ENCODE measurements at places on chromosomes 11 and 22.

DNA sequence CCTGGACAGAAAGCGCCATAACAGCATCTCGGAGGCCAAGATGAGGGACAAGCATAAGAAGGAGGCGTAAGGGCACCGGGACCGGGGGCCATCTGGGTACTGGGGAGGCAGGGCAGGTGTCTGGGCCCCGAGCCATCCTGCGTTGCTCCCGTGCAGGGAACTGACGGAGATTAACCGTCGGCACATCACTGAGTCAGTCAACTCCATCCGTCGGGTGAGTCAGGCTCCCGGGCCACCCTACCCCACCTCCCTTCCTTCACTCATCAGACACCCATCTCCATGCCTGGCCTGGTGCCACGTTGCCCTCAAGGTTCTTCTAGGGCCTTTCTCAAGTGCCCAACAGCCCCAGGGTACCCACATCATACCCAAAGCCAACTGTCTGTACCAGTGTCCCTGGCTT, 15.0 kb downstream of the PLCB3 start:
- DNase-seq = no peak

- no peak for DNase-seq
These were observed 39.2 kb downstream of the ARFGAP2 start for GRCh38 chr11:47137476-47137875.

GRCh38 chr11:44571871-44572270, 6.4 kb downstream of the CD82 start:
- no peak for DNase-seq

- no peak for DNase-seq
These were observed 9.5 kb downstream of the USP28 start for GRCh38 chr11:113865873-113866272.
